ENCODE measurements at places on chromosomes 12 and 14. TPM values are rescaled to one million over a fixed set of nuclear protein-coding genes. Genes with fewer than 3 reads are reported as not detected.

The PRORP gene
- 19.2 TPM for total RNA-seq

The KRT73 gene
- not detected for total RNA-seq

The IL26 gene
- not detected for total RNA-seq

The ACACB gene
- 4.9 TPM for total RNA-seq

- no peak for DNase-seq
These were observed 71.4 kb upstream of the POC1B start for GRCh38 chr12:89597210-89597609.

DNA sequence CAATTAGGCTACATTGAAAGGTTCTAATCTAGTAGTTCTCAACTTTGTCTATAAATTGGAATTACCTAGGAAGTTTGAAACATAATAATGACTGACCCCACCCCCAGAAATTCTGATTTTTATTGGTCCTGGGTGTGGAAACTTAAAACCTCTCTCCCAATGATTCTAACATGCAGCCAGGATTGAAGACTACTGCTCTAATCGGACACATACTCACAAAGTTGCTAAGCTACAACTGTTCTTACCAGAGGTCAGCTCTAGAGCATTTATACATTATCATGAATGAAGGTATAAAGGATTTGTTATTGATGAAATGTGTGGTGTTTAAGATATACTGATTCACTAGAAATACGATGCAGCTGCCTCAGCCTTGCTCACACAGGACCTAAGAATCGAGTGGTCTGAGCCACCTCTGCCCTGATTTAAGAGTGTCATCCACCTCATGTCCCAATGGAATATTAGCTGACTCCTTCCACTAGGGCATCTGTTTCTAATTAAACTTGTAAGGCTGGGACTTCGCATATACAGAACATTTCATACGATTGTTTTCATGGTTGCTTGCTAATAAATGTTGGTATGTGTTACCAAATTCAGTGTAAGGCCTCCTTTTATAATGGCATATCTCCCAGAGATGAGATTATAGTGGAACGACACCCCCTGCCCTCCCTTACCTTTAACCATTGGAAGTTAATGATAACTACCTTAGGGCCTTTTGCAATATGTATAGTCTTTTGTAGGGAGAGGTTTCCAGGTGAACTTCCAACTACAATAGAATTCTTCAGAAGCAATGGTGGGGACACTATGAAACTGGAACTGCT lies 410.8 kb upstream of the PDE3A start:
- DNase-seq, result no peak

DNA sequence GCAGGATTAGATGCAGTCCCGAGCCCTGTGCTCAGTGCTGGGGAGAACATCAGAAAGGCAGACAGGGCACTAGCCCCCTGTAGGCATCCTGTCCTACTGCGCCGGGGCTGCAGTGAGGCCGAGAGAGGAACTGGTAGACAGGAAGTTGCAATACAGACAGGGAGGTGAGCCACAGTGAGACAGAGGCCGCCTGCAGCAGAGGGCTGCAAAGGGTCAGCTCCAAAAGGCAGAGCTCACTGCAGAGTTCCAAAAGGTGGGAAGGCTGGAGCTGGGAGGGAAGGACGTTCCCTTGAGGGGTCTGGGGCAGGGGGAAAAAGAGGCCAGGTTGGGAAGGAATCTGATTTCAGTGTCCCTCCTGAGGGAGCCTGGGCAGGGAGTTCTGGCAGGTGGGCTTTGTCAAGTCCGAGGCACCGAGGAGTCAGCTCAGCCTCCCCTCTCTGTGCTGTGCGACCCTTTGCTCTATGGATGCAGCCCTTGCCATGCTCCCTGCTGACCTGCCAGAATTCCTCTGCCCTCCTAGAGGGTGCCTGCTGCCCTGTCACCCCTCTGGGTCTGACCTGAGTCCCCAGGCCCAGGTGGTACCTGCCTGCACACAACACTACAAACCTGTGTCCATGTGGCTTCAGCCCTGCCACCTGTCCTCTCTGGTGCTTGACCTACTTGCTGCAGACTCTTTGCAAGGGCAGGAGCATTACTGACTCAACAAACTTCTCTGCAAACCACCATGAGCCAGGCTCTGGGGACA lies 63.5 kb downstream of the PRMT8 start:
- DNase-seq, result no peak

- DNase-seq, result no peak
These were observed 900.9 kb downstream of the BCL11B start for GRCh38 chr14:98371141-98371540.

- DNase-seq, result no peak
These were observed 11.3 kb downstream of the NOS1 start for GRCh38 chr12:117350140-117350539.

- peak; percentile 23 for DNase-seq
These were observed 604 bp downstream of the HCFC2 start for GRCh38 chr12:104064842-104065427.

DNA sequence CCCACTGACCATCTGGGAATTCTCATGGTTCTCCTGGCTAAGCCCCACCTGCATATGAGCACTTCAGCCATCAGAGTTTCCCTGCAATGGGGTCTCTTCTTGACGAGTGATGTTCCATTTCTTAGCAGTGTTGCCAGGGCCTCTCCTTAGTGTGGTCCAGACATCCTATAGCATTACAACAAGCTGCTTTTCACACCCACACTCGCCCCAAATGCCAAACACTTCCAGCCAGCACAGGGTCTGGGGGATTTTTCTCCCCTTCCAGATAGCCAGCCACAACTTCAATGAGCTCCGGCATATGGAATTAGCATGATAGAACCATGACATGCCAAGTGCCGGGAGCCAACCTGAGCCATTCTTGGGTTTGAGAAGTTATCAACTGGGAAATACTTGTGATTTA lies 267.4 kb downstream of the ZFP36L1 start:
- no peak for DNase-seq

- DNase-seq, result no peak
These were observed 45.6 kb upstream of the RBM19 start for GRCh38 chr12:114011711-114012110.

- no peak for DNase-seq
These were observed 12.3 kb upstream of the TAMALIN start for GRCh38 chr12:51994539-51994820.

DNA sequence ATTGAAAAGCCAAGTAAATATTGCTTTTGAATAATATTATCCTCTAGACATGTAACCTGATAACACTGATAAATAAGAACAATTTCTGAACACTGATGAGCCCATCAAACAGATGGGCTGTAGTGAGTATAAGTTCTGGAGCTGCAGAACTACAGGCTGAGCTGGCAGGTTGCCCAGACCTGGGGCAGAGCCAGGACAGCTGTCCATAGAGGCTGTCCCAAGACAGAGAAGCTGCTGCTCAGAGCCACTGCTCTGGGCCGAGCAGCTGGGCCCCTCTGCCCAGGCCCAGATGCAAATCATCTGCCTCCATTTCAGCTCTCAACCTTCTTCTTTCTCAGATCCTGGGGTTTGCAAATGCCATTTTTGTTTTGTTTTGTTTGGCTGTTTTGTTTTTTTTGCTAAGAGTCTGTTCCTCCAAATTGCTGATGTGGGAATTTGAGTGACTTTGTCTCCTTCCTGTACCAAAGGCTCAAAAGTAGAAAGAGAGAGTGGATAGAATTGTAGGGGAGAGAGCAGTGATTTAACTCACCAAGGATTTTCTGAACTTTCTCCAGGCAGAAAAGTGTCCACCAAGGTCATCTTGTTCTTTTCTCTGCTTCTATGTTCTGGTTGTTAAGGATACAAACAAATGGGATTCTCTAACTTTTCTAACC lies 4.0 kb upstream of the TESPA1 start:
- DNase-seq, result no peak
